ENCODE measurements at places on chromosomes 2 and 18.

DNA sequence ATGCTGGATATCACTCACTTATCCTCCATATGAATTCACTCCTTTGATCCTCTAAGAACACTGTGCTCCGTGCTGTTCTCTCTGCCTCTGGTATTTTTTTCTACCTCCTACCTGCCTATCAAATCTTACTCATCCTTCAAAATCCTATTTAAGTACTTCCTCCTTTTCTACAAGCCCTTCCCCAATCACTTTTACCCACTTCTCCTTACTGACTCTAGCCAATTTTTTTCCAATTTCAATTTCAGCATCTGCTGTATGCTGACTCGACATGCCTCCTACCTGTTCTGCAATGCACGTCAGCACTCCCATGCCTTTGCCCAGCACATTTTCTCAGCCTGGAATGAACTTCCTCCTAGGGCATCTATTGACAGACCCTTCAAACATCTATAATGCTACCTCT lies 37.3 kb upstream of the LNPK start:
- DNase-seq: no peak

GRCh38 chr2:144946263-144946662 lies 426.3 kb upstream of the ZEB2 start:
- DNase-seq: no peak

GRCh38 chr2:118224895-118225311 lies 136.6 kb downstream of the INSIG2 start:
- no peak for DNase-seq

GRCh38 chr2:23350041-23350791 lies 34.8 kb upstream of the KLHL29 start:
- no peak for DNase-seq

DNA sequence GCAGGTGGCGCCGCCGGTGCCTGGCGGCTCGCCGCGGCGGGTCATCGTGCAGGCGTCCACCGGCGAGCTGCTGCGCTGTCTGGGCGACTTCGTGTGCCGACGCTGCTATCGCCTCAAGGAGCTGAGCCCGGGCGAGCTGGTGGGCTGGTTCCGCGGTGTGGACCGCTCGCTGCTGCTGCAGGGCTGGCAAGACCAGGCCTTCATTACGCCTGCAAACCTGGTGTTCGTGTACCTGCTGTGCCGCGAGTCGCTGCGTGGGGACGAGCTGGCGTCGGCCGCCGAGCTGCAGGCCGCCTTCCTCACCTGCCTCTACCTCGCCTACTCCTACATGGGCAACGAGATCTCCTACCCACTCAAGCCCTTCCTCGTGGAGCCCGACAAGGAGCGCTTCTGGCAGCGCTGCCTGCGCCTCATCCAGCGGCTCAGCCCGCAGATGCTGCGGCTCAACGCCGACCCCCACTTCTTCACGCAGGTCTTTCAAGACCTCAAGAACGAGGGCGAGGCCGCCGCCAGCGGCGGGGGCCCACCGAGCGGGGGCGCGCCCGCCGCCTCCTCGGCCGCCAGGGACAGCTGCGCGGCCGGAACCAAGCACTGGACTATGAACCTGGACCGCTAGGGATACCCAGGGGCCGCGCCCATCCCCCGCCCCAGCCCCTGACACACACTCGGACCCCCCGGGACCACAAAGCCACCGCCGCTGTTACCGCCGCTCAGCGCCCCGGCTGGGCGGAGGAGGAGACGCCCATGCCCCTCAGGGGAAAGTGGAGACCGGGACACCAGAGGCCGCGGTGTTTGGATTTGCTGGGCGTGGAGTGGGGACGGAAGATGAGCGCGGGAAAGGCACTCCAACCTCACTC lies 1.1 kb downstream of the CDK5R2 start:
- no peak for DNase-seq

GRCh38 chr2:221322741-221323140 lies 249.4 kb downstream of the EPHA4 start:
- no peak for DNase-seq

DNA sequence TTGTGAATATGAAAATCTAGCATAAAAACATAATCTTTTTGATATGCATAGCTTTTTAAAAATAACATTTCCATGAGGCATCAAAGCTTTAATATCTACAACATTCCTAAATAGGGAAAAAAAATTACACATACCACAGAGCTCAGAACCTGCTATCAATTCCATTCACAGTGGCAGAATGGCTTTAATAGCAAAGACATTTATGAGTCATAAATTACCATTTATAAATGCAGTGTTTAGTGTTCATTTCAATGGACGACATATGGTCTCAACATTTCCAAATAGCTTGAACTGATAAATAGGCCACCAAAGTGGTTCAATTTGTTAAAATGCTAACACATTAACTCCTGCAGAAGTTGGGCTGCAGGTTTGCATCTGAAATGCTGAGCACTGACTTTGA lies 600.6 kb upstream of the SETBP1 start:
- DNase-seq: no peak

DNA sequence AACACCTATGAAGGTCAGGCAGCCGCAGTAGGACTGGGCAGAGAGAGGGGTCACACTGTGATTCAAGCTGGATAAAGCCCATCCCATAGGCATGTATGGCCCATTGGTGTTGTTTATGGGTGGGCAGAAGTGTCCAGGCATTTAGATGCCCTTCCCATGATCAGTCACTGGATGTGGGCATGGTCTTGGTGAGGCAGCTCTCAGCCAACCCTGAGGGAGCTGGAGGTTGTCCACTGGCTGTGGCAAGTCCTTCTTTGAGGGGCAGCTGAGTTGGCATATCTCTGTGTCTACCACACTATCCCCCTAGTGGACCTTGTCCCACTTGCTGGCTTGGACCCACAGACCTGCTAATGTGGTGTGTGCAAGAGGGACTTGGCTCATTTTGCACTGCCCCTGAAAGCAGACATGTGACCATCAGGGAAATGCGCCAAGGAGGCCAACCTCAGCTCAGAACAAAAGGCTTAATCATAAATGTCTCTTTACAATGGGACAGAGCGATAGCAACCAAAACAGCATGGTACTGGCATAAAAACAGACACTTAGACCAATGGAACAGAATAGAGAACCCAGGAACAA lies 82.0 kb downstream of the TMEM17 start:
- no peak for DNase-seq

DNA sequence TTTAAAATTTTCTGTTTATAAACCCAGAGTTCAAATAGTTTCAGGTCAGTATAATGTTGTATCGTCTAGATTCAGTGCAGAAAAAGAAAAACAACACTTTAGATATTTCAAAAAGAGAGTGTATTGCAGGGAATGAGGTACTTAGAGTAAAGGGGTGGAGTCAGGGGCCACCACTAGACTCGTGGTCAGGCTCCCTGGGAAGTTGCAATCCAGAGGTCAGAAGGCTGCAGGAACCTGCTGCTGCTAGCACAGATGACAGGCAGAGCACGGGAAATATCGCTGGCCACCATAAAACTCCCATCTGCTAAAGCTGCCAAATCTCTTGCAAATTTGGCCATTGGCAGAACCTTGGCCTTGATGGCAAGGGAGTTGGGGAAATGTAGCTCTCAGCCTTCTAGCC lies 64.6 kb downstream of the THNSL2 start:
- no peak for DNase-seq

- DNase-seq: no peak
Measured at GRCh38 chr2:133173224-133173623, 395.0 kb downstream of the NCKAP5 start.

GRCh38 chr18:23540867-23541266 lies 37.6 kb downstream of the RMC1 start:
- no peak for DNase-seq

DNA sequence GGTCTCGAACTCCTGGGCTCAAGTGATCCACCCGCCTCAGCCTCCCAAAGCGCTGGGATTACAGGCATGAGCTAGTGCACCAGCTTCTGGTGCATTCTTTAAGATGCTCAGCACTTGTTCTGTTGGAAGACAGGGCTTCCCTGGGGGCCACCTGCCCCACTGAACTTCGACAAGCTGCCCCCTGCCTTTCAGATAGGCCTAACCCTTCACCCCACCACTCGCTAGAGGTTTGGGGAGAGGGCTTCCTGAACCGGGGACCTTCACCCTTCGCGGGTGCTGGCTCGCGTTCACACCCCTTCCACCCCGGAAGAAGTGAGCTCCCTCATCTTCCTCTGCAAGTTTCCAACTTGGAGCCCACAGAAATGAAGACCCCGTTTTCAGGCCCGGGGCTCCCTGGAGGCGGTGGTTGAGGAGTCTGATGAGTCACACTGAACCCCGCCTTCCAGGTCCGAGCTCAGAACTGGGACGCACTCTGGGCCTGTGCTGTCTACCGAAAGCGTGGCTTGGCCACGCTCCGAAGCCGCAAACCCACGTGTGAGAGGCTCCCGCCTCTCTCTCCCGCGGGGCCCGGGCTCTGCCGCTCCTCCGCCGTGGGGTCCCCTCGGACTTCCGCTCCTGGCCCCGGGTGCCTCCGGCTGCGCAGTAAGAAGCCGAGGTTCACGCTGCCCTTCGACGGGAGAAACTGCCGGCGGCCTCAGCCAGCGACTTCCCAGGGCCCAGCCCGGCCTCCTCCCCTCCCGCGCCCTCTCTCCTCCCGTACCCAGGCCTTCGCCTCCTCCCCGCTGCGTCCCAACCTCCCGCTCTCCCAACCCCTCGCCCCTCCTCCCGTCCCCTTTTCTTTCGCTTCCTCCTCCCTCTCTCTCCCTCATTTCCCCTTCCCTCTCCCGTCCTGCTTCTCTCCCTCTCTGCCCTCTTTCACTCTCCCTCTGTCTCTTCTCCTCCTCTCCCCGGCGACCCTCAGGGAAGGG lies 47.5 kb upstream of the SP3 start:
- DNase-seq: peak; percentile 10

- DNase-seq: no peak
Measured at GRCh38 chr18:58350526-58350925, 278.4 kb downstream of the ALPK2 start.

GRCh38 chr2:239910404-239910803 lies 114.7 kb downstream of the NDUFA10 start:
- no peak for DNase-seq

GRCh38 chr2:146801886-146802285 lies 1042.9 kb upstream of the ACVR2A start:
- no peak for DNase-seq

GRCh38 chr18:38872342-38872741 lies 1306.7 kb upstream of the CELF4 start:
- DNase-seq: no peak

DNA sequence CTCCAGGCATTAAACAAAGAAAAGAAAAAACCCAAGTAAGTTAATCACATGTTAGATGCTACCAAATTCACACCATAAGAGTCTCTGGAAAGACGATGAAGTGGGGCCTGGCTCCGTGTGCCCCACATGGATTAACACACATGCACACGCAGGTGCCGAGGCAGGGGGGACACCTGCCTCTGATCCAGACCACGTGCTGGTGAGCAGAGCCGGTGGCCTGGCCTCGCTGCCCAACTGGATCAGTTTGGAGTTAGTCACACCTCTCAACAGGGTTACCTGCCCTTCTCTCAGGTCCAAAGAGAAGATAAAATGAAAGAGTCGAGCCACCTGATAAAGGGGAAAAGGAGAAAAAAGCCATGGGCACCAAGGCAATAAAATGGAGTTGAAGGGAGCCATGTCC lies 40.5 kb downstream of the MRPL35 start:
- DNase-seq: no peak

DNA sequence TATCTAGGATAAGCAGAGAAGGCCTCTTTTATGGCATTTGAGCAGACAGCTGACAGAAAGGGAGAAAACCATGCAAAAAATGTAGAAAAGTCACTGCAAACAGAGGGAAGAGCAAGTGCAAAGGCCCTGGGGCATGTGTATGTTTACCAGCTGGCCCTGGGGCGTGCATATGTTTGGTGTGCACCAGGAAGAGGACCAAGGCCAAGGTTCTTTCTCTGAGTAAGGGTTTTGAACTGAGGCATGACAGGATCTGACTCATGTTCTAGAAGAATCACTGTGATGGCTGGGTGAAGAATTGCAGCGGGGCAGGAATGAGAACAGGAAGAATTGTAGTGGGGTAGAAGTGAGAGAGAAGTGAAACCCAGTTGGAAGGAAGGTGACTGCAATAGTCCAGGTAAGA lies 69.6 kb downstream of the STEAP3 start:
- no peak for DNase-seq

GRCh38 chr2:227415538-227416424 lies 28.0 kb upstream of the SCYGR1 start:
- no peak for DNase-seq

GRCh38 chr2:224734949-224735348 lies 18.8 kb upstream of the CCDC195 start:
- no peak for DNase-seq

- DNase-seq: no peak
Measured at GRCh38 chr2:11408959-11409571, 56.9 kb downstream of the E2F6 start.

GRCh38 chr2:150480241-150480640 lies 7.2 kb downstream of the RND3 start:
- DNase-seq: no peak

- no peak for DNase-seq
Measured at GRCh38 chr2:215137741-215138340, 585 bp downstream of the ABCA12 start.

- DNase-seq: no peak
Measured at GRCh38 chr2:127479866-127480743, 46.2 kb downstream of the IWS1 start.

- DNase-seq: no peak
Measured at GRCh38 chr2:217177720-217178119, 317.9 kb upstream of the TNP1 start.

DNA sequence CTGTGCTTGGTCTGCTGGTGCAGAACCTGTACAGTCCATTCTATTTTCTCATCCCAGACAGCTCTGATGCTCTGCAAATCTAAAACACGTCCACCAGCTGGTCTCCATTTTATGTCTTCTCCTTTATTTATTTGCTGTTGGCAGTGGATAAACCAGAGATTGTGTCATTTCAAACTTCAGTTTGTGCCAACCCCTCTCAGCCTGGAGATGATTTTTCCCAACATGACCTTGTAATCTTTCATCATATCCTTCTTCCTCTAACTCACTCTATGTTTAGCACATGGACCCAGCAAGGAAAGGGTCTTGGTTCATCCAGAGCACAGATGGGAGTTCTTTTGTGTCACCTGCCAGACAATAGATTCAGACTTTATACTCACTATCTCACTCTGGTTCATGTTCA lies 273.2 kb downstream of the MTX2 start:
- DNase-seq: no peak

DNA sequence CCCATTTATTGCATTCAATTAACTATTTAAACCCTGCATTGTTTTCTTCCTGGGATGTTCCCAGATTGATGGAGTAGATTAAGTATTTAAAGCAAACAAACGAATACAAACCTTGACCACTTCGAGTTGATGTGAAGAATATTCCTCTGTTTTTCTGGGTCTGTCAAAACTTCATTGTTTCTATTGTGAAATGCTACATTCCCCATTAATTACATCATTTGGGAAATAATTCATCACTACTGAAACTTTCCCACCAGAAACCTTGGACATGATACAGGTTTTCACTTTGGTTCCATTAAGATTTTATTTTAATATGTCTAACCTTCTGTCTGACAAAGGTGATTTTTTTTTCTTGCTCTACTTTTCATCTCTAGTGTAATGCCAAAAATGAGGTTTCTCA lies 365.1 kb upstream of the ETAA1 start:
- DNase-seq: no peak

- no peak for DNase-seq
Measured at GRCh38 chr2:230927711-230928341, 2.8 kb upstream of the GPR55 start.

GRCh38 chr2:42086500-42086953 lies 38.7 kb downstream of the PKDCC start:
- DNase-seq: no peak

- no peak for DNase-seq
Measured at GRCh38 chr2:71073475-71073874, 5.0 kb downstream of the NAGK start.

- no peak for DNase-seq
Measured at GRCh38 chr2:227862227-227862740, 9.1 kb upstream of the DAW1 start.
